Activated CD8-positive, alpha-beta memory T cell treated with anti-CD3 and anti-CD28 coated beads, Interleukin-2, amount 10 ng/mL, durations not matched to agents 7 days and 5 days (primary cell): ENCODE measurements at places on chromosomes 5 and 9.
A peak's percentile ranks its signal among the peaks of the same experiment; 100 is the strongest.

DNA sequence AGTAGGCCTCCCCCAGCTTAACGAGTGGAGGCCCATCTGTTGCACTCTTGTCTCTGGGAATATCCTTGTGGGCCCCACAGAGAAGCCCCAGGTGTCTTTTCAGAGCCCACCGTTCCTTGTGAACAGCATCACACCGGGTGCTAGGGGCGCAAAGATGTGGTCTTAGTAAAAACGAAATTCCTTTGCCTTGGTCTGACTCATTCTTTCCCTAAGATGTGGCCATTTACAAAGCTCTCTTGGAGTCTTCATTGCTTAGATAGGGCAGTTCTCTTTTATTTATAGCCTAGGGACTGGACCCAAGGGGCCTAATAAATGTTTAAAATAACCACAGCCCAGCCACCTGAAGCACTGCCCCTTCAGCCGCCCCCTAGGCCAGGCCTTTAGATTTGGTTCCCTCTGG is 52.8 kb upstream of the RPL26L1 start:
- DNase-seq, result no peak

DNA sequence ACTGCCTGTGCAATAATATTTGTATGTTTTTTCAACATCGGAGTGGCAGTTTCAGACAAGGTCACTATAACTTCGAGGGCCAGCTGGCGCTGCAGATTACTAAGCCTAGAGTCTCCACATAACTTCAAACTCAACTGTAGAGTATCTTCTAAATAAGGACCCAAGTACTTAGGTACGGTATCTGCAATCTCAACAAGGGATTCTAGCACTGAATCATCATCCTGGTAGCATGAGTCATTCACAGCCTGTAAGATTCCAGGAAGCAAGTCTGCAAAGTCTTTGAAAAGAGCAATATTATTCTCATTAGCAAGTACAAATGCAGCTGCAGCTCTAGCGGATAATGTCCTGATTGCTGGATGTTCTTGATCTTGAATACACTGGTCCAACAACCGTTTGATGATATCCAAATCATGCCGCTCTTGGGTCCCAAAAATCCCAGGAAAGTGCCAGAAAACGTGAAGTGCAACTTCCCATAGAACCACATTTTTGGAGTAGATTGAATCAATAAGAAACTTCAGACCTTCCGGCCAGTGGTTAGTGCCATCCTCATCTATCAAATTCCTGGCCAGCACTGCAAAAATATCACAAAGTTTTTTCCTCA is 654 bp downstream of the RANBP6 start:
- DNase-seq, result peak; percentile 43

DNA sequence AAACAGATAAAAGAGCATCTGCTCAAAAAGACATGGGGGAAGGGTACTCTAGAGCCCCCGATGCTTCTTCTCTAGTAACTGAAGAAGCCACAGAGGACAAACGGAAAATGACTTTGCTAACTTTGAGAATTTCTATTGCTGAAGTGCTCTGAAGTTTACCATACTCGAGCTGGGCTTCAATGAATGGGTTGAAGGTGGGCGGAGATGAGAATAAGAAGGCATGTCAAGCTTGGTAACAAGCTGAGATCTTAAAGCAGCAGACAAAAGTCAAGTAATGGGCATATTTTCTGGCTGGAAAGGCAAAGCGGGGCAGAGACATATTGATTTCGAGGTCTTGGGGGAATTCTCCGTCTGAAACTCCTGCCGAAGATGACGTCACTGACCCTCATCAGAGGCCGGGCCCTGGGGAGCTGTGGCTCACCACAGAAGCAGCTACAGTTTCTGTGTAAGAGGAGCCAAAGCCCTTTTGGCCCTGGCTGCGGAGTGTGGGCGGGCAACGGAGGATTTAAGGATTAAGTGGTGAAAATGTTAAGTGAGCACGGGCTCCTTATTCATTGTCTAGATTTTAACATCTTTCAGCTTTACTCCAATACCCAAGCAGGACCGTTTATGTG is 115.8 kb upstream of the SLIT3 start:
- no peak for DNase-seq

- DNase-seq, result no peak
Measured at GRCh38 chr9:104313396-104314110, 190.5 kb upstream of the OR13F1 start.

DNA sequence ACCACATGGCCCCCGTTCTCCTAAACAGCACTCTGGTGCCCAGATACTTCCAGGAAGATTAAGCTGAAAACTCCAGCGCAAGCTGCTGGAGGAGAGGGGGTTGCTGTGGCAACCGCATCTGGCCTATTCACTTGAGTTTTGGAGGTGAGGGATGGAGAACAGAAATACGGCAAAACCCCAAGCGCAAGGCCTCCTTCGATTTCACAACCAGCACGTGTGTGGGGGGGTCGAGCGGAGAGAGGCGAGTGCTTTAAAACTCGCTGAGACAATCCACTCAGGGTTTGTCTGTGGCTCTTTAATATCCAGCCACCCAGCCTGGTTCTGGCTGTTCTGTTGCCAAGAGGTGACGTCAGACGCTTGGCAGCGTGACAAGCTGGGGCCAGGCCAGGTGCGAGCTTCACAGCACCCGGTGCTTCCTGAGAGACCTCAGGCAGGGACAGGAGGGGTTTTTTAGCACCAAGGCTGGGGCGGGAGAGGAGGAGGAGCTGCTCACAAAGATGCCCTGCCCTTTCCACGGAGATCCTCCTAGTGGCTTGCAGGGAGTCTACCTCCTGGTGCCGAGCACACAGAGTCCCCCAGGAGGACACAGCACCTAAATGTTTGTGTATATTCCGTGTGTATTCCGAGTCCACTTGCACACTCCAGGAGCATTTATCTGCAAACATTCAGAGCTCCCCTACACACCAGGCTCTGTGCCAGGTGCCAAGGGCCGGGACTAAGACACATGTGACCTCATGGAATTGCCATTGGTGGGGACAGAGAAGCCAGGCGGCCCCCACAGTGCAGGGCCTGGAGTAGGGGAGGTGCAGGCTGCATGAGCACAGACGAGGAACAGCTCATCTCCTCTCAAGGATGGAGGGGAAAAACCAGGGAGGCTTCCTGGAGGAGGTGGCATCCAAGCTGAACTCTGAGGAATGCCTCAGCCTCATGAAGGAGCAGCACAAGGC is 194.6 kb downstream of the OLFM1 start:
- no peak for DNase-seq

DNA sequence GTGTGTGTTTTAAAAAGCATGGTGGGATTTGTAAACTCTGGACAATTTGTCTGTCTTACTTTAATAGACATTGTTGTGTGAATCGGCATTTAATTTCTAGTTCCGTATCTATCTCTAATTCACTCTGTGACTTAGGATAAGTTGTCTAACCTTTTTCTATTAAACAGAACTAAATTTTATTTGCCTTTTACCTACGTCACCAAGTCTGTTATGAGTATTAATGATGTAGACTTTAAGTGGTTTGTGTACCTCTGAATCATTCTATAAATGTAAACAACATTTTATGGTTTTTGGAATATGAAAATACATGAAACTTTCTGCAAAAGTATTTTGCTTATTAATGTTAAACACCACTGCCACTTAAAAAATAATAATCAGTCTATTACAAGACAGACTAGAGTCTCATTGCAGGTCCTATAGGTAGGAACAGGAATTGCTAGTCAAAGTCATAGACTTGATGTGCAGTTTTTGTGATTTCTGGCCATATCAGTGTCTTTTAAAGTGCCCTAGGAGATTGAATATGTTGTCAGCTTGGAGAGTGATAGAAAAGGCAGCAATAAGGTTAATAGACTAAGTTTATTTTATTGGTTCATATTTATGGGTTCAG is 5.6 kb downstream of the RBM27 start:
- DNase-seq, result no peak

DNA sequence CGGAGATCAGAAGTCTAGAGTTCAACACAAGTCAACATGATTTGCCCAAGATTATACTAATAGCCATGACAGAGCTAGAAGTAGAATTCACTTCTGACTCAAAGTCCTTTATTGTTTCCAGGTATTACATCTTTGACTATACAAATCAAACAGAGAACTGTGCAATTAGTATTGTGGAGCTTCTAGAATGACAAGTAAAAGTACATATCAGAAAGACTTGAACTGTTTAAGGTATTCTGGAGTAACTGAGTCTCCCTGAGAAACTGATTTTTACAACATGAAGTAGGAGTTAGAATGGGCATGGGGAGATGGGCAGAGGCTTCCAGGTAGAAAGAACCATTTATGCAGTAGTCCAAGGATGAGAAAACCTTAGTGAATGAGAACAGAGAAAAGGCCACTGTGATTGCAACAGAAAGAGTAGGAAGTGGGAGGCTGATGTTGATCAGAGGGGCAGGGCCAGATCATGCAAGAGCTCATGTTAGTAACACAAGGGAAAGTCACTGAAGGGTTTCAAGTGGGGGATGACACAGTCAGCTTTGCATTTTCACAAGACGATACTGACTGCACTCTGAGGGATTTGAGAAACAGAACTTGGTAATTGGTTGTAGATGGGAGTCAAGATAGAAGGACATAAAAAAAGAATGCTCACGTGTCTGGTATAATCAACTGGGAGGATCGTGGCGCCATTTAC is 280.7 kb downstream of the RFX3 start:
- no peak for DNase-seq

DNA sequence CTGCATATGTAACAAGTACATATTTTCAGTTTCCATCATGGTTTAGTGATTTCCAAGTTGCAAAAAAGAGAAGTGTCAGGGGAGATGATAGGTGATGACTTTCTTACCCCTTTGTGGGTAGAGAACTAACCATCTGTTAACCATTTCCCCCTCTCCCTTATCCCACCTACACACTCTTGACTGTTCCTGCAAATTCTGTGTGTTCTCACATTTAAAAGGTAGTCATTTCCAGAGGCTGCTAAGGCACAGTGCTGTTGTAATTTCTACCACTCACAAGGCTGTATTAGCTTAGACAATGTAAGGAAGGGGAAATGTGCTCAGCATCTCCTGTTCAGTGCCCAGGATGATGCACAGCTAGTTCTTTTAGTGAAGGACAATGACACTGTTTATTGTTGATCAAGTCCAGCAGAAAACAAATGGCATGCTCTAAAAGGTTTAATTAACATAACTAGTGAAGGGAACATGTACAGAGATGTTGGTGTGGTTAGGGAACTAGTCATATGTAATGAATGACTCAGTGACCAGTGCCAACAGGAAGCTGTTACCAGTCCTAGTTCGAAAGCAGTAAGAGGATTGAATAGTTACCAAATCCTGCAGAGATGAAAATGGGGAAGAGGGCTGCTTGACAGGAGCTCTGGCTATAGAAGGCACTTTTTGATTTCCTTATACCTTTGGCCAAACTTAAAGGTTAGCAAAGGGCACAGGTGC is 165.1 kb downstream of the PLK2 start:
- DNase-seq, result no peak

DNA sequence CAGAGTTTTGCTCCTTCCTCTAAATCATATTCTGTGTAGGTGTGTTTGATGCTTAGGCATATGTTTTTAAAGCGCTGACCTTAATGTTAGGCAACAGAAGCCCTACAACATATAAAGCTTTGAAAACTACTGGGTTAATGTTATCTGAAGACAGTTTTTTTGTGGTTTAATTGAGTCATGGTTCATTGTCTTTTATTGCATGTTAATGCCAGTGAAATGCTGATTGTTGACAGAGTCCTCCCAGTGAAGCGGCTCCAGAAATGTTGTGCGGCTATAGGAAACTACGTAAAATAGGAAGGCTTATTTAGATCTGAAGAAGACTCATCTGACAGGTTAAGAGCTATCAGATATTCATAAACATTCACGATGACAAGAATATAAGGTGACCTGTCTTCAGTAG is 424.6 kb downstream of the CCDC171 start:
- DNase-seq, result no peak

DNA sequence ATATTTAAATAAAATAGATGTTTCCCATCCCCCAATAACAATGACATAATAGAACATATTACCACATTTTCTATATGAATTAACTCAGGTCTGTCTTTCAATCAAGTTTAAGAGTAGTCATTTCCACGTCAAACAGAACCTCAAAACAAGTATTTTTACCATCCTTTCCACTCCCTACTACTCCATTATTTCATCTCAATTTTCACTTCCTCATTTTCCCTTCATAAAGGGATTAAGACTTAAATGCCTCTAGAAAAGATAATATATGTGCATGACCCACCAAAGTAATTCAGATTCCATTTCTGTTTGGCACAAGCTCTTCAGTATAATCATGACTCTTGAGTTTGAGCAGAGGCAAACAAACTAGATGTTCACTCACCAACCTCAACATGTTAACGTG is 40.4 kb downstream of the ELOVL7 start:
- DNase-seq, result no peak

GRCh38 chr9:126144603-126145456 is 181.8 kb upstream of the MVB12B start:
- peak; percentile 25 for DNase-seq

DNA sequence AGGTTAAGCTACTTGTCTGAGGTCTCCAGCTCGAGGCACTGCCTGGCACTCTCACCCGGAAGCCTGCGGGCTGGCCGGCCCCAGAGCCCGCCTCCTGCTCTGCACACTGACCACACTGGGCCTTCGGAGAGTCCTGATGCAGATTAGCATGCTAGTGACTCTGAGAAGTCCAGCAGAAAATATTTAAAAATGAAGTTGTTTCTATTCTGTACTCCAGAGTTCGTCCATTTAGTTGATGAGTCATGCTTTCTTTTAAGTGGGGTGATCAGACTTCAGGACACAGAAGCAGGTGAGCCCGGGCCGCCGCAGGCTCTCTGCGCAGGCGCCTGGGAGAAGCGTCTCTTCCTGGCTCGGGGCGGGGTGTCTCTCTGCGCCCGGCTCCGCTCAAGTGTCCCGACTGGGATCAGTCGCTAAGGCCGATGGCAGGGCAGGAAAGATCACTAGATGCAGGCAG is 32.5 kb downstream of the FAM240B start:
- peak; percentile 53 for DNase-seq

- no peak for DNase-seq
Measured at GRCh38 chr5:181243018-181243563, 615 bp downstream of the RACK1 start.

DNA sequence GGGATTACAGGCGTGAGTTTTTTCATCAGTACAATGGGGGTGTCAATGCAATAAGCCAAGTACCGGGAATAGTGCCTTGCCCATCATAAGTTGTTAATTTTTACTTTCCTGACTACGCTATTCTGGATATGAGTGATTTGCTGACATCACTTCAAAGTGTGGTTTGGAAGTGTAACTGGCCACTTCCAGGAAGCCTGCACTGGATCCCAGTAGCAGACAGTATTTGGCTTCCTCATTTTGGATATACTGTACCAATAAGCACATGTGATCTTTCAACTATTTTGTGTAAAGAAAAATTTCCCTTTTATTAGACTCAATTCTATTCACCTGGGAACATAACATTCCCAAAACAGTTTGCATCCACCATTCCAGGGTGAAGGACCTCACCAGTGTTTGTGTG is 417.7 kb upstream of the KLF4 start:
- no peak for DNase-seq

DNA sequence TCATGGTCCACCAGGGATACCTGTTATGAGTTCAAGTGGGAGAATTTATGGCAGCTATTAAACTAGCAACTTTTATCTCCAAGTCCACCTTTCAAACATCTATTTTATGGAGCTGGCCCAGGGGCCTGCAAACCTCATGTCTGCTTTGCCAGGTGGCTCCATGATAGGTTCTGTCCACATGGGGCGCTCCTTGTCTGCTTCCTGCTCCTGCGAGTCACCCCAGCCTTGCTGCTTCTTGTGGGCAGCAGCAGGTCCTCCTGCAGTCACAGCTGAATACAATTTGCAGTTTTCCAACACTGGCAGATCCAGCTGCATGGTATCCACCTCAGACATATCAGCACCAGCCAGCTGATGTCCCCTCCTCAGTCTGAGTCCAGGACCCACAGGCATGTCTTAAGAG is 39.6 kb upstream of the FRRS1L start:
- no peak for DNase-seq
